ENCODE measurements at places on chromosomes 7 and 10.

DNA sequence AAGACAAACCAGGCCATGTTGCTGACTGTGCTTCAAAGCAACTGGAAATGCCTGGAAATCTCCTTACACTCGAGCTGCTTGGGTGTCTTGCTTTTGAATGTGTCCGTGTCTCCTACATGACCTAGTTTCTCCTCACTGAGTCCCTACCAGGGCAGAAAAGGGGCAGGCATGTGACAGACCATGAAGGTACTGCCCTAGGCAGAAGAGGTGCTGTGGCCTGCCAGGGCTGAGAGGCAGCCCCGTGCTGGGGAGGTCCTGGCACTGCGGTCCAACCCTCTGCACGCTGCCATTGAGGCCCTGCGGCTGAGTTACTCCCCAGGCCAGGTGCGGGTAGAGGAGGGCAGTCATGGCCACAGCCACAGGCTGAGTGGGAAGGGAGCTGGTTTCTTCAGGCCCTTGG lies 159.3 kb downstream of the LYZL1 start:
- DNase-seq = no peak

- no peak for DNase-seq
These were observed 9.1 kb downstream of the KLF6 start for GRCh38 chr10:3775696-3776551.

- no peak for DNase-seq
These were observed 4.5 kb downstream of the CFAP46 start for GRCh38 chr10:132937861-132938260.

DNA sequence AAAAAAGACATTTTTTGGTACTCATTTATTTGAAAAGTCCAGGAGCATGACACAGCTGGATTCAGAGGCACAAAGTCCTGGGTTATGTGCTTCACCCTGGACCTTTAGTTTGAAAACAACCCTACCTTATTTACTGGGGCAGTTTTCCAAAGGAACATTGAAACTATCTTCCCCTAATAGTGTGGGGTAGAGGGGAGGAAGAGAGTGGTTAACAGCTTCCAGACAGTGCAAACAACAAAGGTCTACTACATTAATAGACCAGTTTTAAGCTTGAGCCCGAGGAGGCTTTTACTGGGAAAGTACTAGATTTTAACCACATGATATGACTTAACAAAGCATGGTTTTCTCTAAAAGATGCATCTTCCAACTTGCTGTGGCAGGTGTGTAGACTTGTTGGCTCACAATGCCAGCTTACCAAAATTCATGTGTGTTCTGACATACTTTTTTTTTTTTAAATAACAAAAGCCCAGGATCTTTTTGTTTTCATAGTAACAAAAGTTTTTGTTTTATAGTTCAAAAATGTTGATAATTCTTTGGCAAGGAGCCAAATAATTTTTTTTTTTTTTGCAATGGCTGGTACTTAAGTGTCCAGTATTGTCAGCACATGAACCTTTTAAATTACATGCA lies 1.8 kb downstream of the GSTO1 start:
- no peak for DNase-seq

- no peak for DNase-seq
These were observed 26.6 kb upstream of the PSMG3 start for GRCh38 chr7:1596181-1597043.

- peak; percentile 17 for DNase-seq
These were observed 75.2 kb downstream of the PARD3 start for GRCh38 chr10:34739915-34740314.

Measured in SHP77 treated with DMSO at 0.1 percent for 48 hours (cell line).